ENCODE measurements at places on chromosomes 6 and 20.
A peak's percentile ranks its signal among the peaks of the same experiment; 100 is the strongest.

GRCh38 chr20:63821811-63822210 lies 9.3 kb downstream of the ZBTB46 start:
- no peak for DNase-seq

DNA sequence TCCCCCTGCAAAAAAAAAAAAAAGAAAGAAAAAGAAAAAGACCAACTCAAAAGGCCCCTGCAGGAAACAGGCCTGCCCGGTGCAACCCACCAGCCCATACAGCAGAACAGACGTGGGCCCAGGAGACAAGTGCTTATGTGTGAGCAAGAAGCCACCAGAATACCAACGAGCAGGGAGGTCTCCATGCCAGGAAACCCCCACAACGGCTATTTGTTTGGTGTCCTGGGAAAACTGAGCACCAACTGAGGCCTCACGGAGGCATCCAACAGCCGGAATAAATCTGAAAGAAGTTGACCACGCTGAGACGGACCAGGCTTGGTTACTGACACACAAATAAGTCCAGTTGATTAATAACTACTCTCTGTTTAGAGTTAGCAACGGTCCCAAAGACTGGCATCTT lies 29.7 kb downstream of the PTPRT start:
- no peak for DNase-seq

DNA sequence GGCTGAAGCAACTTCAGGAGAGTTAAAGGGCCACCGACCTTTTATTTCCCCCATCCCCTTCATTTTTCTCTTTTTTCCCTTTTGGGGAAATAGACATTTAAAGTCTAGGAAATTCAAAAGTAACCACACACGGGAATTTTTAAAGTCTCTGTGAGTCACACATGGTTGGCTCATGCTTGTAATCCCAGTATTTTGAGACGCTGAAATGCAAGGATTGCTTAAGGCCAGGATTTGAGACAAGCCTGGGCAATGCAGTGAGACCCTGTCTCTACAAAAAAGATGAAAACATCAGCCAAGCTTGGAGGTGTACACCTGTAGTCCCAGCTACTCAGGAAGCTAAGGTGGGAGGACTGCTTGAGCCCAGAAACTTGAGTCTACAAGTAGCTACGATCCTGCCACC lies 34.2 kb downstream of the KATNA1 start:
- DNase-seq: peak; percentile 45

DNA sequence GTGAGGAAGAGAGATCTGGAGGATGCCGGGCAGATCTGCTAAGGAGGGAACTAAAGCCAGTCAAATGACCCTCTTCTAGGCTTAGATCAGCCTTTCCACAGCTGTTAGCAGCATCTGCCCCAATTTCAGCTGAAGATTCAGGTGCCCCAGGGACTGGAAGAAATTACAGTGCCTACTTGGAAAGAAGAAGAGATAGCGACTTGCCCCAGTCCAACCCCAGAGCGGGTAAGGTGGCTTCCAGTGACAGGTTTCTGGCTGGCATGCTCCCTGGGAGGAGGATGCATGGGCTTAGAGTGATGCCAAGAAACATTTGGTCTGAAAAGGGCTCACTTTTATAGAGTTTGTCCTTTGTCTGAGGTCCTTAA lies 620 bp downstream of the TJAP1 start:
- no peak for DNase-seq

- no peak for DNase-seq
Measured at GRCh38 chr6:166575205-166575604, 11.3 kb downstream of the RAMACL start.

GRCh38 chr20:63378626-63379025 lies 17.5 kb upstream of the CHRNA4 start:
- no peak for DNase-seq

- DNase-seq: no peak
Measured at GRCh38 chr20:35568645-35569044, 26.8 kb downstream of the ERGIC3 start.

DNA sequence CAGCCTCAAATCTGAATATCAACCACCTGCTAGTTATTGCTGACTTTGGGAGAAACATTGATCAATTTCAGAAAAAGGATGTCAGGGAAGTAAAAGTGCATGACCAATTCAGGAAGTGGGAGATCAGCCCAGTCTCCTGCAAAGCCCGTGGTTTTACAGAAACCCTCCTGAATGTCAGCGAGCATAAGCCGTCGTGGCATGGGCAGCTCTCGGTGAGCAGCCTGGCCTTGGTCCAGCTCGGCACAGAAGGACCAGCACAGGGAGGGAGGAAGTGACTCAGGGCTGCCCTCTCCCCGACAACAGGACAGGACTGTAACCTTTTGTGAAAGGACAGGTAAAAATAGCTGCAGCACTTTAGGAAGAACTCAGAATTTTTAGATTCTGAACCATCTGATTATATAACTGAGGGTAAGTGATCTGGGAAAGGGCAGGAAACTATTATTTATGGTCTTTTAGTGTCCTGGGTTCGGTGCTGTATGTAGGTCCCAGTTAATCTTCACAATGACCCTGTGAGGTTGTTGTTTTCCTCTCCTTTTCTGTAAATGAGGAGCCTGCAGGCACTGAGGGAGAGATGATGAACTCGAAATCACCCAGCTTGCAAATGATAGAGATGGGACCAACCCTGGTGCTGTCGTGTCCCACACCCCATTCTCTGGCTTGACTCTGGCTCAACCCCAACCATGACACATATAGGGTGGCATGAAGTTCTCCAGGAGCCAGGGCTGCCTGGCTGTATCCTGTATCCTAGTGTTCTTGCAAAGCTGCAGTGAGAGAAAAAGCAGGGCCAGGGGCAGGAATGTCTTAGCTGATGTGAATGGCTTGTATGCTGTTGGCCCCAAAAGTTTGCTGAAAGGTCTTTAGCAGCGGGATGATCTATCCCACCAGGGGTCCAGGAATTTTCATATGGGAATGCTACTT lies 37.6 kb downstream of the NRN1 start:
- peak; percentile 36 for DNase-seq

GRCh38 chr6:31158140-31158862 lies at the start of gene TCF19:
Gene TCF19, plus strand, starts transcription at chr6:31158589. Its CDS starts 881 bp downstream, at chr6:31159470.
- peak; percentile 99 for DNase-seq

DNA sequence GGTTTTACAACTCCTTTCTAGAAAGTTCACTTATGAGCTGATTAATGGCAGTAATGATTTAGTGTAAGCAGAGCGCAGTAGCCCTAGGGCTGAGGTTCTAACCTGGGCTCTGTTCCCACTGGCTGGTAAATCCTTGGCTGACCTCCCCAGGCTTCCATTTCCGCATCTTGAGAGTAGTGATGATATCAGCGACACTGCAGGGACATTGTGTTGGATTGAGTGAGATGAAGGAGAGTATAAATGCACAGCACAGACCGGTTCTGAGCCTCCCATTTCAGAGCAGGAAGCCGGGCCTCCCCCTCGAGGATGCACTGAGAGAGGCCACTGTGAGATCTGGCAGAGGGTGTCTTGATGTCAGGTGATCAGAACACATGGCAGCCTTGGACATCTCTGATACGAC lies 477.2 kb upstream of the SULF2 start:
- no peak for DNase-seq

DNA sequence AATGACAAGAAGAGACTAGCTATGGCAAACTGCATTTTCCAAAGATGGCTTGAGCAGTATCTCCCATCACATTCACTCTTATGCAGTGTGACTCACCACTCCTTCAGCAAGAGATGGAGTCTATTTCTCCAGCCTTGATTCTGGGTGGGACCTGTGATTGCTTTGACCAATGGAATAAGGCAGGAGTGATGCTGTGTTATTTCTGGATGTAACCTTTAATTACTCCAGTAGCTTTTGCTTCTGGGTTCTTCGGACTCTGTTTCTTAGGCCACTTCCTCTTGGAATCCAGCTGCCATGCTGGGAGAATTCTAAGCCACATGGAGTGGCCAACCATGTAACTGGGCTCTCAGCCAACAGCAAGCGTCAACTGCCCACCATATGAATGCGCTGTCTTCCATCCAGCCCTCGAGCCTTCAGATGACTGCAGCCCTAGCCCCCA lies 50.7 kb downstream of the TGM2 start:
- DNase-seq: peak; percentile 65

- DNase-seq: peak; percentile 49
Measured at GRCh38 chr6:37897321-37897720, 77.8 kb downstream of the ZFAND3 start.

- peak; percentile 90 for DNase-seq
Measured at GRCh38 chr20:1809131-1809572, 86.1 kb upstream of the SIRPA start.

GRCh38 chr6:15504581-15505350 lies 158.1 kb downstream of the DTNBP1 start:
- DNase-seq: peak; percentile 98

DNA sequence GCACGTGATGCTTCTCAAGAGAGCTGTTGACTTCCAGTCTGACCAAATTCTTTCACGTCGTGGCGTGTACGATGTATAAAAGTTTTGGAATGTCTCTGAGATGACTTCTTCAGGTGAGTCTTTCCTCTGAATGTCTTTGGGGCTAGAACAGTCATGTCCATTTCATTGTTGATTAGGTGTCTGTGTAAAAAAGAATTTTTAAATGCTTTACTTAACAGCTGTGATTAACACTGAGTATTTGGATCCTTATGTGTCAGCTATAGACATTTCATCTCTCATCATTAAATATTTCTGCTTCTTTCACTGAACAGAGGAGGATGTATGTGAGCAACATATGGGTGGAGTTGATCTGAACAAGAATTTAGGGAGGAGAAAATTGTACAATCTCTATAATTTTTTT lies 29.3 kb upstream of the KIF13A start:
- no peak for DNase-seq

- DNase-seq: no peak
Measured at GRCh38 chr6:2978923-2979322, 7.6 kb upstream of the SERPINB6 start.

DNA sequence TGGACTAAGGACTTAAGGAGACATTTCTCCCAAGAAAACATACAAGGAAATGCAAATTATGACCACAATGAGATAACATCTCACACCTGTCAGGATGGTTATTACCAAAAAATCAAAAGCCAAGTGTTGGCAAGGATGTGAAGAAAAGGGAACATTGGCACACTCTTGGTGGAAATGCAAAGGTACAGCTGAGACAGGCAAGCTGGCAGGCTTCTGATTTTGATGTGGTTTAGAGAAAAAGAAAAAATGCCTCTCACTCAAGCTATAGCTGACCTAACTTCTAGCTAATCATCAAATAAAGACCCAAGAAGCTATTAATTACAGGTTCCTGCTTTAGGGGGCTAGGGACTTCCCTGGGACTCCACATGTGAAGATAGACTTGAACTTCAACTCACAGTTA lies 139.8 kb downstream of the THEMIS start:
- DNase-seq: no peak

DNA sequence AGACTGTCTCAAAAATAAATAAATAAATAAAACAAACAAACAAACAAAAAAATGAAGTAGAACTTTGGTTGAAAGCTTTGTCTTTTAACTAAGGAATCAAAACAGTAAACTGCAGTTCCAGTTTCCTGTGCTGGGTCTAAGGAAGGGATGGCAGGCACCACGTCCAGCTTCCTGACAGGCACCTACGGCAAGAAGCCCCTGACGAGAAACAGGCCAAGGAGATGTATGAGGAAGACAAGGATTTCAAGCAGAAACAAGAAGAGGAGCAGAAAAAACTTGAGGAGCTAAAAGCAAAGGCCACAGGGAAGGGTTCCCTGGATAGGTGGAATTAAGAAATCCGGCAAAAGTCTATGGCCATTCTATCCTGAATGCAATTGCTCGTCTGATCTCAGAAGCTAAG lies 8.8 kb downstream of the SNX3 start:
- no peak for DNase-seq

DNA sequence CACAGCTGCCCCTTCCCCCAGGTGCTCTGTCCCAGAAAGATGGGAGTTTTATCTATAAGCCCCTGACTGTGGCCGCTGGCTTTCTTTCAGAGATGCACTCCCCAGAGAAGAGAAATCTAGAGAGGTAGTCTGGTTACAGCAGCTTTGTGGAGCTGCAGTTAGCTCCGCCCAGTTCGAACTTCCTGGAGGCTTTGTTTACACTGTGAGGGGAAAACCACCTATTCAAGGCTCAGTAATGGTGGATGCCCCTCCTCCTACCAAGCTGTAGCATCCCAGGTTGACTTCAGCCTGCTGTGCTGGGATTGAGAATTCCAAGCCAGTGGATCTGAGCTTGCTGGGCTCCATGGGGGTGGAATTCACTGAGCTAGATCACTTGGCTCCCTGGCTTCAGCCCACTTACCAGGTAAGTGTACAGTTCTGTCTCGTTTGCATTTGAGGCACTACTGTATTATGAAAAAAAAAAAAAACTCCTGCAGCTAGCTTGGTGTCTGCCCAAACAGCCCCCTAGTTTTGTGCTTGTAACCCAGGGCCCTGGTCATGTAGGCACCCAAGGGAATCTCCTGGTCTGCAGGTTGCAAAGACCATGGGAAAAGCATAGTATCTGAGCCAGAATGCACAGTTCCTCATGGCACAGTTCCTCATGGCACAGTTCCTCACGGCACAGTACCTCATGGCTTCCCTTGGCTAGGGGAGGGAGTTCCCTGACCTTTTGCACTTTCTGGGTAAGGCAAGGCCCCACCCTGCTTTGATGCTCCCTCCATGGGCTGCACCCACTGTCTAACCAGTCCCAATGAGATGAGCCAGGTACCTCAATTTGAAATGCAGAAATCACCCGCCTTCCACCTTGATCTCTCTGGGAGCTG lies 275.0 kb downstream of the CENPW start:
- DNase-seq: no peak

DNA sequence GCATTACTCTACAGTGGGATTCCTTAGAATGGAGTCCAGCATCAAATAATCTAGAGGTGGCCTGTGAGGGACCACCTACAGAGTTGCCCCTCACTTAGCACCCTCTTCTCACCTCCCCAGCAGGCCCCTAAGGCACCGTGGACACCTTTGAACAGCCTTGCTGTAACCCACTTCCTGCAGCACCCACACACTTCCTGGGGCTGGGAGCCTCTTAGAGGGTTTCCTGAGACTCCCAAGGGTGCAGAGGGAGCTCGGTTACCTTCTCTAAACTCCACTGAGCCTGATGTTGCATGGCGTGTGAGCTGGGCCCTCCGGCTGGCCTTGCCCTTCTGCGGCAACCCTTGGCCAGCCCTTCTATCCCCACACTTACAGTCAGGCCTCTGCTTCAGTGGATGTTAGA lies 7.3 kb upstream of the SIRPG start:
- DNase-seq: no peak

DNA sequence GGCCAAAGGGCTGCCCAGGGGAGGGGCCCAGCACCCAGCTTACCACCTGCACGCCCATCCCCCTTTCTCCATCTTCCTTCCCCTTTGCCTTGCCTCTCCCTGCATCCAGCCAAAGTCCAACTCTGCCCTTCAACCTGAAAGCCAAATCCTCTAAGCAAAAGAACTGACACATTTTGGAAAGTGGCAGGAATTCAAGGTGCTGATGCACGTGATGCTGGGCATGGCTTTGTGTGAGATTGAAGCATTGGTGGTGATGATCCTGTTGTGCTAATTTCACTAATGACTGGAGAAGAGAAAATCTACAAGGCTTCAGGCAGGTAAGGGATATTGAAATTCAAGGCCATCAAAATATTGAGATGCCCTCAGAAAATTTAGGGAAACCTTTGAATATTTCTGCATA lies 23.3 kb downstream of the SYNDIG1 start:
- DNase-seq: no peak

DNA sequence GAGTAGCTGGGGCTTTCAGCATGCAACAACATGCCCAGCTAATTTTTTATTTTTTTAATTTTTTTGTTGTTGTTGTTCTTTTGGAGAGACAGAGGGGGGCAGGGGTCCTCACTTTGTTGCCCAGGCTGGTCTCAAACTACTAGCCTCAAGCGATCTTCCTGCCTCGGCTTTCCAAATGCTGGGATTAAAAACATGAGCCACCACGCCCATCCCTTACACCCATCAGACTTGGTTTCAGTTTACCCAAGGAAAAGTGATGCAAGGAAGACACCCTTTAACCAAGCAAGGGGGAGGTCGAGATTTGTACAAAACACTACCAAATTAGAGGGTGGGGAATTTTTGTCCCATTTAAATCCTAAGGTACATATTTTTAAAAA lies 210.1 kb downstream of the ARHGAP18 start:
- DNase-seq: no peak
